NCI-H2081 treated with DMSO at 0.1 percent for 48 hours (cell line): ENCODE measurements at places on chromosomes 13 and 19.

DNA sequence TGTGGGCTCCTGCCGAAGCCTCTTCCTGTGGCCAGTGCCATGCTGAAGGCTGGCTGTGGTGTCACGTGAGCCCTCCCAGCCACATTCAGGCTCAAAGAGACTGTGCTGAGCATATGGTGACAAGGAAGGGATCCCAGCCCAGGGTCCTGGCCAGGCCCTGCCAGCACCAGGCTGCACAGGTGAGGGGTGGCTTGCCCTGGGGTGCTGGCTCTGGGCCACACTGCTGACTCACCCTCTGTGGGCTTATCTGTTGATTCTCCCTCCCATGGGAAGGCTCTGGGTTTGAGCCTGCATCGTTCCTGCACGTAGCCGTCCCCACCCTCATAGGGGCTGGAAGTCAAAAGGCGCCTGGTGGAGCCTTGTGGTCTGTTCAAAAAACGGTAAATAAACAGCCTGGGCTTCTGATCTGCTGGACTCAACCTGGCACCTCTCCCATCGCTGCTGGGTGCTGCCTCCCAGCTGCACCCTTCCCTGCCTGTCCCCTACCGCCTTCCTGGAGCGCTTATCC lies 31.1 kb downstream of the DNM2 start:
- DNase-seq = peak; percentile 1

DNA sequence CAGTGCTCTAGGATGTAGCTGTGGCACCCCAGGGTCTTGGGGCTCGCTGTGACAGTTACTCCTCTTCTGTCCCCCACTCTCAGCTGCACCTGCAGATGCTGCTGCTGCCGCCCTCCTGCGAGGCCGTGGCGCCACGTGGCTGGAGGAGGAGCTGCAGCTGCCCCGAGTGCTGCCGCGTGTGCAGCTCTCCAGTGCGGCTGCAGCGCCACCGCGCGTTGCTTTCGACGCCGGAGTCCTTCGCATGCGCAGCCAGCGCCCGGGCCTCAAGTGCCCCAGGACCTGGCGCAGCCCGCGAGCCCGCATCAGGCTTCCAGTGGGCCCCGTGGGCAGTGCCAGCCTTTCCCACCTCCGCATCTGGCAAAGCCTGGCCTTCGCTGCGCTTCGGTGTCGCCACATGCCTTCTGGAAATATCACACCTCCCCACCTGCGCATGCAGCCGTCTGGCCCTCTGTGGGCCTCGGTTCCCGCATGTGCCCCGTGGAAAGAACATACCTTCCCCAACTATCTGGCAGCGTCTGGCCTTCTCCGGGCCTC lies 692 bp upstream of the ZNF580 start:
- DNase-seq = no peak

DNA sequence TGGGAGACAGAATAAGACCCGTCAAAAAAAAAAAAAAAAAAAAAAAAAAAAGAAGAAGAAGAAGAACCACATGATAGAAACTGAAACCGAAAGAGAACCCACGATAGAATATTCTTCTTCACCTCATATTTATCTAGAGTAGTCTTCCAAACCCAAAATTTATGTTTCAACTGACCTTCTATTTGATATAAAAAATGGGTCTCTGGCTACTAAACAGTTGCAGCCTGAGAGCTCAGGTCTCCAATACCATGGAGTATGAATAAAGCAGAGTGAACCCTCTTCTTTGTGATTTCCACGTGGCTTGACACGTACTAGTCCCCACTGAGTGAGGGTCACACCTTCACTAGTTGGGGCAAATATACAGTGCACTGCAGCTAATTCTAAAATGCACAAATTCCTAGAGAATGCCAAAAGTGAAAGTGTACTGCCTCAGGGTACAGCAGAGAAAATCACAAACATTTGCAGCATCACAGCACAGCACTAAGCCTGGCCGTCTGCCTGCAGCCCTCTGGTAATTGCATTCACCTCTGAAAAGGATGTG lies 30.8 kb upstream of the RFC3 start:
- DNase-seq = peak; percentile 21

- no peak for DNase-seq
Measured at GRCh38 chr13:98480915-98481877, 95.7 kb downstream of the STK24 start.

GRCh38 chr13:95642028-95642621 lies 2.4 kb downstream of the DZIP1 start:
- DNase-seq = no peak

GRCh38 chr19:15227261-15227660 lies 5.0 kb downstream of the EPHX3 start:
- DNase-seq = no peak

GRCh38 chr13:44051405-44051804 lies 171.7 kb downstream of the LACC1 start:
- DNase-seq = no peak

- DNase-seq = no peak
Measured at GRCh38 chr19:6023085-6023682, 45.2 kb upstream of the RANBP3 start.

GRCh38 chr19:50320596-50320995 lies 8.6 kb downstream of the KCNC3 start:
- DNase-seq = no peak

DNA sequence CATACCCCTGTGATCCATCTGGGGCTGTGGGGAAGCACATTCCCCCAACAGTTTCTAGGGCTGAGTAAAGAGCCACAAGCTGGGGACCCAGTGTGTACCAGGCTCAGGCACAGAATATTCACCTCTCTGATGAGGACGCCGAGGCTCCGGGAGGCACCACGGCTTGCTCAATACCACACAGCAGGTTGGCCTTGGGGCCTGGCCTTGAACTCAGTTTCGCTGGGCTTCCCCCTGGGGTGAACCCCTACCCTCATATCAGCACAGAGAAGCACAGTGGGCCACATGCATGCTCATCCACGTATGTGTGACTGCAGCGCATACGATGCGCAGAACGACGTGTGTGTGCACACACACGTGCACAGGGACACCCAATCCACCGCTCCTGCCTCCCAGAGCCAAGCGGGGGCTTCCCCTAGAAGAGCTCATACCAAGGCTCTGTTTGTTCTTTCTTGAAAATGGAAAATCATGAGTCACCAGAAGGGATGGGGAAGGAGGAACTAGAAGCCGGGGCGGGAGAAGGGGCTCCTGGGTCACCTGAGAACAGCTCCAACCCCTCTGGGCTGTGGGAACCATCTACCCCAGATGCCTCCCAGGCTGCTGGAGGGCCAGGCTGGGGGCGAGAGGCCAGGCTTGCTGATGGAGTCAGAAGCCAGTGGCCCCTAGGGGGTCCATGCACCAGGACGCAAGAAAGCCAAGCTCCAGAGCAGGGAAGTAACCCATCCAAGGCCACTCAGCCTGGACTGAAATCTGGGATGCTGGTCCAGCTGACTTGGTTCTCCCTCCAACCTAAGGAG lies 4.9 kb upstream of the PDE4C start:
- no peak for DNase-seq

GRCh38 chr13:44591316-44591715 lies 15.2 kb upstream of the TSC22D1 start:
- no peak for DNase-seq
